ENCODE measurements at places on chromosomes 5 and 9. TPM values are rescaled to one million over a fixed set of nuclear protein-coding genes. Genes with fewer than 3 reads are reported as not detected.

The PRRX2 gene
- total RNA-seq, result 0.41 TPM

The NUTM2G gene
- not detected for total RNA-seq

The GIN1 gene
- total RNA-seq, result not detected

The SPINK13 gene
- total RNA-seq, result not detected

The SLC36A3 gene
- not detected for total RNA-seq

The SV2C gene
- total RNA-seq, result 0.41 TPM

The PITX1 gene
- 13.9 TPM for total RNA-seq

The CCL28 gene
- total RNA-seq, result 17.1 TPM

The SLC23A1 gene
- total RNA-seq, result 7.4 TPM

The EGFL7 gene
- 20.2 TPM for total RNA-seq

The IL4 gene
- not detected for total RNA-seq

The ARHGAP26 gene
- 61.1 TPM for total RNA-seq

The SPINK4 gene
- not detected for total RNA-seq

Measured in transverse colon (tissue), 4 donors.